Frontal cortex (tissue), 4 donors: ENCODE measurements at places on chromosomes 12 and 14. TPM values are rescaled to one million over a fixed set of nuclear protein-coding genes. Genes with fewer than 3 reads are reported as not detected.
A peak's percentile ranks its signal among the peaks of the same experiment; 100 is the strongest.

FBXL14 gene
- total RNA-seq: 17.5 TPM

GPR65 gene
- total RNA-seq: under 0.01 TPM

GLT8D2 gene
- total RNA-seq: 9.4 TPM

DNA sequence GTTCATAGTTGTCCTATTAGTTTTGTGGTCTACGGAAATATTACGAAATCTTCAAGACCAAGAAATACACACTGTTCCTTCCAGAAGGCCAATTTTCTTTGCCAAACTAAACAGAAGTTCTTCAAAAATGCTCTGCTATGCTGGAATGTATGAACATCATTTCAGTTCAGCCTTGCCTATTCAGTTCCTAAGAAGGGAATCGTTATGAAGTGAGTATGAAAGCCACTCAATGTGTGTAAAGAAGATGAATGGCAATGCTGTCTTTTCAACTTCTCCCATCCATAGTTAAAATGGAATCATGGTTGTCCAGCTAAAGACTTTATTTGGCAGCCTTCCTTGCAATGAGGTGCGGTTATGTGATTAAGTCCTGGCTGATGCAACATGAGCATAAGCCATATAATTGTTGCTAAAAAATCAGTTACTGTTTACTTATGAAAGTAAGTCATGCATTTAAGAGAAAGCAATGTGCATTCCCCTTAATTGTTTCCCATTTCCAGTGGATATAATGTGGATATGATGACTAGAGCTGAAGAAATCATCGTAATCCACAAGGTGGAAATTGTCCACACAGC, 73.8 kb upstream of the PTPRR start:
- DNase-seq: no peak

SETD3 gene
- 119 TPM for total RNA-seq

DNA sequence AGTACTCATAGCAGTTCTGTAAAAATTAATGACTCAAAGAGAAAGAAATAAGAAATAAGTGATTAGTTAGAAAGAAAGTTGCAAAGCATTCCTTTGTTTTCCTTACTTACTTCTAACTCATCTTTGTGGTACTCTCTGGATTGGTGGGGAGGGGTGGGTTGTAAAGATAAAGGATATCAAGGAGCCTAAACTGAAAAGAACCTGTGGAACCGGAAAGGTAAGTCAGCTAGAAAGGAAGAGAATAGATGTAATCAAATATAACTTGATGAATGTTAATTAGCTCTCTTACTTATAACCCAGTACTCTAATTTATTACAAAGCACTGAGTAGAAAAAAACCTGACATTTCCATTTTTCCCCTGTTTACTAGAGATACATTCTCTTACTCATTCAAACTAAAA, 37.5 kb upstream of the KRR1 start:
- DNase-seq: no peak

ERP27 gene
- total RNA-seq: not detected

- no peak for DNase-seq
Measured at GRCh38 chr12:57496822-57497221, 9.0 kb downstream of the MARS1 start.

TAS2R13 gene
- 2.4 TPM for total RNA-seq

OAS3 gene
- 2.0 TPM for total RNA-seq

- peak; percentile 4 for DNase-seq
Measured at GRCh38 chr12:43318021-43318420, 234.0 kb downstream of the ADAMTS20 start.

PRH2 gene
- not detected for total RNA-seq

OTUB2 gene
- 4.9 TPM for total RNA-seq

AEBP2 gene
- total RNA-seq: 42.0 TPM

DDN gene
- 14.7 TPM for total RNA-seq

KRT79 gene
- total RNA-seq: not detected

GRCh38 chr14:40623643-40624042, 983.0 kb upstream of the LRFN5 start:
- no peak for DNase-seq

- no peak for DNase-seq
Measured at GRCh38 chr12:19967001-19967400, 401.3 kb upstream of the PDE3A start.

RBMS2 gene
- 2.4 TPM for total RNA-seq

PTPN6 gene
- 1.6 TPM for total RNA-seq

DNA sequence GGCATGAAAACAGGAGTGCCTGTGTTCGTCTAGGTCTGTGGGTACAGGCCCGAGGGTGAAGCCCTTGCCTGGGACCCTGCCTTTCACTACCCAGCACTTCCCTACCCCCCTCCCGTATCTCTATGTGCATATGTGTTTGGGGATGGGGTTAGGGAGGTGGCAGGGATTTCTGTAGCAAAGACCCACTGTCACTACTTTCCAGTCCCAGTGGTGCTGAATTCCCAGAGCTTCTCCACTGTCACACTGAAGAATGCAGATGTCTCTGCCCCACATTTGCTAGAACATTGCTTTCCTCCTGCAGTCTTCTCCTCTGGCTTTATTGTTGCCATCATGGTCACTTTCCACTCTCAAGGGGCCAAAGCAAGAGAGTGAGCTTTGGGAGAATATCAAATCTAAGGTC, 203.9 kb downstream of the MYRFL start:
- no peak for DNase-seq

ATF7IP gene
- total RNA-seq: 60.7 TPM

IGF1 gene
- 2.9 TPM for total RNA-seq

GRCh38 chr14:61838661-61839245, 76.5 kb downstream of the SNAPC1 start:
- no peak for DNase-seq

- DNase-seq: no peak
Measured at GRCh38 chr14:91398707-91399106, 18.9 kb downstream of the CCDC88C start.

GRCh38 chr14:58821421-58821820, 183.7 kb downstream of the DACT1 start:
- DNase-seq: no peak

DNA sequence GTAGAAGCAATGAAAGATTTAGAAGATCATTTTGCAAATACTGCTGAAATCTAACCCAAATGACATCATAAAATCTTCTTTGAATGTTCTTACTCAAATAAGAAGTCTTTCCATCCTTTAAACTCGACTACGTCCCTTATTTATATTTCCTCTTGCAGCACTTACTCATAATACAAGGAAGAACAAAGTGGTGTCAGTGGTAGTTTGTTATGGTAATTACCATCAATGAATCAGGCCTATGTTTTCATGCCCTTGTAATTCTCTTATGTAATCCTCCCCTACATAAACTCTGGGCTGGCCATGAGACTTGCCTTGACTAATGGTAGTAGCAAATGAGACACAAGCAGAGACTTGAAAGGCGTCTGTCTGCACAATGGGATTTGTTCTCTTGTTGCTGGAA, 17.0 kb downstream of the EEA1 start:
- DNase-seq: no peak

GRCh38 chr14:74297986-74298385, 4.7 kb downstream of the ABCD4 start:
- DNase-seq: no peak

CEP128 gene
- 21.6 TPM for total RNA-seq

DNA sequence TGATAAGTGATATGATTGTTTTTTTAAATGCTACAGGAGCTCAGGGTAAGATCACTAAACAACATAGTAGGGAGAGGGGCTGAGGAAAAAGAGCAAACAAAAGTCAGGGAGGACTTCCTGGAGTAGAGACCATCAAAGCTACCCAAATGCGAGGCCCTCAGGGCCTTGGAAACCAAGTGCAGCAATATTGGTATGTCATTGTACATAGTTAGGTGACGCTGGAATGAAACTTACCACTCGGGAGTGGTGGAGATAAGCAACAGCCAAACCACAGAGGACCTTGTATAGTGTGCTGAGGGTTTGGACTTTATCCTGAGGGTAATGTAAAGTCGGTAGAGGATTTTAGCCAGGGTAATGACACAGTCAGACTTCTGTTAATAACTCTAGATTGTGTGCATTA, 13.8 kb downstream of the KITLG start:
- no peak for DNase-seq

TECPR2 gene
- 8.6 TPM for total RNA-seq

OTOGL gene
- total RNA-seq: 0.41 TPM

DNA sequence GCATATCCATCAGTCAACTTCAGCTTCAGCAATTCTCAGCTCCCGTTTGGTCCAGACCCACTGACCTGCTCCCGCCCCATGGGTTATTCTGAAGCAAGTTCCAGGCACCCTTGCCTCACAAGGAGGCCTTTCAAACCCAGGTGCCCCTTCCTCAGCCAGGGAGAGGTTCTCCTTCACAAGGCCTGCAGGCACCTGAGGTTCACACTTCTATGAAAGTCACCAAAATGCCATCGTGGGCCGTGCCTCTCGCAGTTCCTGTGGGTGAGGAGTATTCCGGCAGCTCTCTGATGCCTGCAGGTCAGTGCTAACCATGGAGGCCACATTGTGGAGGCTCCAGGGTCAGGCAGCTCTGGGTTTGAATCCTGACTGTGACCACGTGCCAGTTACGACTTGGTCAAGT, 40.2 kb upstream of the BCL7A start:
- no peak for DNase-seq

EAPP gene
- 78.3 TPM for total RNA-seq

ZC2HC1C gene
- 2.4 TPM for total RNA-seq
